ENCODE measurements at places on chromosomes 12 and 14.
A peak's percentile ranks its signal among the peaks of the same experiment; 100 is the strongest.

- no peak for DNase-seq
Measured at GRCh38 chr12:113987261-113988063, 21.3 kb upstream of the RBM19 start.

DNA sequence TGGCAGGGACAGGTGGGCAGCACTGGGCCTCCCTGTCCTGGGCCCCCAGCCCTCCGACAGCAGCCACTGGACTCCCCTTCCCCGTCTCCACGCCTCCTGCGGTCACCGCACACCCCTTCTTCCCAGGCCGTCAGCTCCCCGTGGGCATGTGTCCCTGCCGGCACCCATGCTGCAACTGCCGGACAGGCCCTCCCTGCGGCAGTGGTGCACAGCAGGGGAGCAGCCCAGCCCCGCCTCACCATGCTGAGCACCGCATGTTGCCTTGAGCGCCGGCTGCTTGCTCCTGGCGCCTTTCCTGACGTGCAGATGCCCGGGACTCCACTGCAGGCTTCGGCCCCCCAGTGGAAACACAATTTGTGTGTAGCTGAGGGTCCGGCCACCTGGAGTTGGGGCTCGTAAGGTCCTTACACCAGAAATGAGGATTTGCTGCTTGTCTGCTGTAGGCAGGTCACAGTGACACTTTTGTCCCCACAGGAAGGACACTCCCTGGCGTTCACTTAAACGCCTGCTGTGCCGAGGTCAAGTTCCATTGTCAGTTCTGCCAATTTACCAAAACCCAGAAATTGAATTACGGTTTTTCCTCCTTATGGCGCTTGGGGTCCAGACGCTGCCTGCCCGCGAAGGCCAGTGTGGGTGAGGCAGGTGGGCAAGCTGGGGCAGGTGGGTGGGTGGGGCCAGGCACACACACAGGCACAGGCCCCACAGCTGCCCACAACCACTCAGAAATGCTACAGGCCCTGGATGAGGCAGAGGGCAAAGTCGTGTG lies 28.2 kb upstream of the MMP17 start:
- DNase-seq = no peak

- no peak for DNase-seq
Measured at GRCh38 chr12:132202929-132203721, 58.9 kb downstream of the NOC4L start.

- no peak for DNase-seq
Measured at GRCh38 chr12:75909714-75910656, 121.6 kb downstream of the PHLDA1 start.

- no peak for DNase-seq
Measured at GRCh38 chr14:68441542-68441941, 351.3 kb downstream of the ZFP36L1 start.

DNA sequence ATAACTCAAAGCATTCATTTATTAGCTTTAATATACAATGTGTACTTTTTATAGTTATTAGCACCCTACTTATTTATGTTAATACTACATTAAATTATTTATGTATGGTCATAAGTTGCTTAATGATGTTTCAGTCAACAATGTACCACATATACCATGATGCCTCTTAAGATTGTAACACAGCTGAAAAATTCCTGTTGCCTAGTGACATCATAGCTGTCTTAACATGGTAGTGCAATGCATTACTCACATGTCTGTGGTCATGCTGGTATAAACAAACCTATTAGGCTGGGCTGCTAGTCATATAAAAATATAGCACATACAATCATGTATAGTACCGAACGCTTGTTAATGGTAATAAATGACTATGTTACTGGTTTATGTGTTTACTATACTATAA lies 120.4 kb downstream of the ANO6 start:
- no peak for DNase-seq

DNA sequence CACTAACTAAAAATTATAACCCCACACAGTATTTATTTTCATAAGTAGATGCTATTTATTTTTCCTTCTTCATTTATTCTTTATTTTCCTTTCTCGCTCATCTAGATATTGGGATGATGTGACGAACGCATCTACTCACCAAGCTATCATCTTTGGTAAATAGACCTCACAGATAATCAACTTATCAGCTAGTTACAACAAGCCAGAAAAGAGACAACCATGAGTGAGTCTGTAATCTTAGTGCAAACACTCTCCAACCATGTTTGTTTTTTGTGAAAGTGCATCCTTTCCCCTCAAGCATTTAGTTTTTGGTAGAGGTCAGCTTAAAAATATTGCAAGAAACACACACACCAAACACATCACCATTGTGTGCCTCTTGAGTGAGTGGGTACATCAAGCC lies 84.9 kb downstream of the SLC25A21 start:
- no peak for DNase-seq

- DNase-seq = no peak
Measured at GRCh38 chr12:71900091-71900490, 38.6 kb upstream of the TPH2 start.

DNA sequence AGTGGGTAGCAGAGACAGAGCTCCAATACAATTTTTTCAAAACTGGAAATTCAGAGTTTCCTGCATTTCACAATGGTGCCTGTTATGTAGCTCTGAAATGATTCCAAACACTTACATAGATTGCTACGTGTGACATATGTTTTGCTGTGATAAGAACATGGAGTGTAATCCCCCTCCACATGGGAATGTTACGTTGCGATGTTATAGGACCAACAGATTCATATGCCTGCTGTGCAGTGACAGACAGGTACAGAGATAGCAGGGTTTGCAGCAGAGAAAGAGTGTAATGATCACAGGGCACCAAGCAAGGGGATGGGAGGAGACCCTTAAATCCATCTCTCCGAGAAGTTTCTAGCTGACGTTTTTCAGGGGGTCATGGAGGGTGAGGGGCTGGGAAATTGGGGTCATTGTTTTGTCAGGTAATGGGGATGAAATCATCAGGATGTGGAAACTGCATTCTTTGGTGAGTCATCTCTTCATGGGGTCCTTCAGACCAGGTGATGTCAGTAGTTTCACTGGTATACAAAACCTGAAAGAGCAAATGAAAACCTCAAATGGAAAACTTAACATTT lies 76.6 kb upstream of the OSBPL8 start:
- DNase-seq = no peak

- DNase-seq = no peak
Measured at GRCh38 chr12:27796128-27796527, 16.1 kb upstream of the MANSC4 start.

DNA sequence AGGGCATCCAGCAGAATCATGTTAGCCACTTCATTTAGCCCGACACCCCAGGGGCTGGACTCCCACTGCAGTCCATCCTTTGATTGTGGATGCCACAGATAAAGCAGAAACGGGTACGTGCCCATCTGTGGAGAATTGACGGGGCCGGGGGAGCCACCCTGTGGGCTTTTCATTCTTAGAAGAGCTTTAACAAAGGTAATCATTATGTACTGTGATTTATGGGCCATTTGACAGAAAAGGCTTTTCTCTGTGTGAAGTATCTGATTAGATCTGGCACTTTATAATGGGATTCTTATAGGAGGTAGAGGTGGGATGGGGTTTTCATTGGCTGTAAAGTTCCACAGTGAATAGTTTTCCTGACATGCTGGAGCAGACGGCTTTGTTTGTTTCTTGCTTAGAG lies 40.4 kb downstream of the AACS start:
- no peak for DNase-seq

- DNase-seq = no peak
Measured at GRCh38 chr14:43043850-43044249, 1437.2 kb downstream of the LRFN5 start.

- no peak for DNase-seq
Measured at GRCh38 chr12:130572553-130572952, 143.5 kb downstream of the RIMBP2 start.

GRCh38 chr12:125473501-125473900 lies 408.3 kb downstream of the AACS start:
- DNase-seq = no peak

DNA sequence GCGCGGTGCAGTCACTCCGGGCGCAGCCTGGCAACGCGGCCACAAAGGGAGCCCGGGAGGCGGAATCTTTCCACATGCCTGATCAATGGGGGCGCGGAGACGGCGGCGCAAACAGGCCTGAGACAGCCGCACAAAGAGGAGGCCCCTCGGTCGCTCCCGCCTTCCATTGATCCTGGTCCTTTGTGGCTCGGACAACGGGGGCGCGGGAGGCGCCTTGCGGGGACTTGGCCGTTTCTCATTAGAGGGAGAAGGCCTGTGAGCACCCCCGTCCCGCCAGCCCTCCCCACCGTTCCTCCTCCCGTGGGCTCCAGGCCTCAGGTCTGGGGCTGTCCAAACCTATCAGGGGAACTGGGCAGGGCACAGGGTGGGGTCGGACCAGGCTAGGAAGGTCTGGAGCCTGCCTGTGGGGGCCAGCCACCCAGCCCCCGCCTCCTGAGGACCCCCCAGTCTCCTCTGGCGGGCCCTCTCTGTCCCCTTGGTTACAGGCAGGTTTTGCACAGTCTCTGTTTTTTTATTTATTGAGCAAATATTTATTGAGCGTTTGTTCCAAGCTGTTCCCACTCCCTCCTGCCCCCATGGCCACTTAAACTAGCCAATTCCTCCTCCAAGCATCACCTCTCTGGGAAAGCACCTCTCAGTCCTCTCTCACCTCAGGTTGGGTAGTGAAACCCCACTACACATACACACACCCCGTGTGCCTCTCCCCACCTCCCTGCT lies 29.0 kb upstream of the MSI1 start:
- DNase-seq = no peak

- DNase-seq = no peak
Measured at GRCh38 chr12:27009881-27010301, 4.3 kb downstream of the TM7SF3 start.

- DNase-seq = peak; percentile 28
Measured at GRCh38 chr14:54722791-54723432, 156.0 kb downstream of the SAMD4A start.

- no peak for DNase-seq
Measured at GRCh38 chr14:26363689-26364088, 234.1 kb downstream of the NOVA1 start.

DNA sequence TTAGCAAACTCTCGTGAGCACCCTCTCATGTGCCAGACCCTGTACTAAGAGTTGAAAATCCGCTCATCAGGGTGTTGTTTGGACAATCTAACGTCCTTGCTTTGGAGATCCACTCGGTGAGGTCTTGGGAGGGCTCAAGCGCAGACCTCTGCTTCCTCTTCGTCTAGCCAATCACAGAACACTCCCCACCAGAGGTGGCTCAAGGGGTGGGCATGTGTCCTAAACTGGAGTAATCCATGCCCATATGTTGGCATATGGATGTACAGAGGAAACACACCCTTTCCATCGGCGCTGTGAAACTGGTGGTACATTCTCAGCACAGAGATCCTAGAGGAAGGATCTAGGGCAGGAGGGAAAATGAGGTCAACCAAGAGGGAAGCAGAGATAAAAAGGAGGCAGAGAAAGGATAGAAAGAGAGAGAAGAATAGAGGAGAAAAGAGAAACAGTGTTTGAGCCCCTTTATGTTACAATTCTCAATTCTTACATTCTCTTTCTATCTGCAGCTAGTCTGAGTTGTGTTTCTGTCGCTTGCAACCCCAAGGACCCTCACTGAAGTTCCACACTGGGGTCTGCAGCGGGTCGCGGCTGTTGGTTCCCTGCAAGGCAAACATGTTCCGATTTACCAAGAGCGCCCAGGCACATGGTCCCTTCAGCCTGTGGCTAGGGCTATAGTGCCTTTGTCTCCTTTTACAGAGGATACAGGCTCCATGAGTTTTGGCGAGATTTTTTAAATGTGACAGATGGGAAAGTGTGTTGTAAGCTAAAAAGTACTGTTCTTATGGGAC lies 40.5 kb downstream of the DLK1 start:
- no peak for DNase-seq

DNA sequence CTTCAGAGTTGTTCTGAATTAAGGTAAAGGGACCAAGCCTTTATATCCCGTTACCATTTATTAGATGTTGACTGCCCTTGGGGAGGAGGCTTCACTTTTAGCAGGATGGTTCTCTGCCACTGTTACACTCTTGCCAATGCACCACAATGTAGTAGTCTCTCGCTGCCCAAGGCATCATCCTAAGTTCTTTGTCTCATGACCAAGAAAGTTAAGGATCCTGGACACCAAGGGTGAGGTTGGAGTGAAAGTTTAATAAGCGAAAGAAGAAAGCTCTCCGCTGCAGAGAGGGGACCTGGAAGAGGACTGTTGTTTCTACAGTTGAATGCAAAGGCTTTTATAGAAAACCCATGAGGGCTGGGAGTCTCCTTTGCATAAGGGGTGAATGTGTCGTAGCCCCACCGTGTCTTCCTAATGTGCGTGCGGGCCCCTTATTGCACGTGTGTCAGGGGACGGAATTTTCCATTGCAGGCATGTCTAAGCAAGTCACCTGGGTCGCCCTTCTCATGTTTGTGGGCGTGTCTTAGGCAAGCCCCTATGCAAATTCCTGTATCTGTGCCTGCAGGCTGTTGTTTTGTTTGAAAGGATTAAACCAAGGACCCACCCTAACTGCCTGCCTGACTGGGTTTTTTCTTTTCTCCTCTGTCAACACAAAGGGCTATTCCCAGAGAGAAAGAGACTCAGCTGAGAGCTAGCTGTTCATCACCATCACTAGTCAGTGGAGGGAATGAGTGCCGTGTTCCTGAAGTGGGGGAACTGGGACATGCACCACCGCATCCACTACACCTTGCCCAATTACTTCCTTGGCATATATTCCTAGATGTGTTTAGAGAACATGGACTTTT lies 17.6 kb upstream of the RNASE1 start:
- DNase-seq = no peak

DNA sequence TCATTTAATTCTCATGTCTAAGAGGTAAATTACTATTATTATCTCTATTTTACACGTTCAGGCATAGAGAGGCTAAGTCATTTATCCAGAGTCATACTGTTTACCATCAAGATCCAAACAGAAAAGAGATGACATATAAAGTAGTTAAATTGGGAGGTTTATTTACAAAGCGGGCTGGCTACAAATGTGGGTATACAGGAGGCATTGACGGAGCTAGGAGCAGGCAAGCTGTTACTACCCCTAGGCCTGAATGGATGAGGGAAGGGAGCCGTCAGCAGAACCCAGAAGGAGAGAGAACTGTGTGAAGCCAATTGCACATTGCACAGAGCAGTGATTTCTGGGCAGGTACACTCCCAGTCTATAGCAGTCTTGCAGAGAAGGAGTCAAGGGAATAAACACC lies 39.8 kb downstream of the DACT1 start:
- DNase-seq = no peak

- DNase-seq = no peak
Measured at GRCh38 chr12:112714166-112714710, 77.3 kb upstream of the RPH3A start.

DNA sequence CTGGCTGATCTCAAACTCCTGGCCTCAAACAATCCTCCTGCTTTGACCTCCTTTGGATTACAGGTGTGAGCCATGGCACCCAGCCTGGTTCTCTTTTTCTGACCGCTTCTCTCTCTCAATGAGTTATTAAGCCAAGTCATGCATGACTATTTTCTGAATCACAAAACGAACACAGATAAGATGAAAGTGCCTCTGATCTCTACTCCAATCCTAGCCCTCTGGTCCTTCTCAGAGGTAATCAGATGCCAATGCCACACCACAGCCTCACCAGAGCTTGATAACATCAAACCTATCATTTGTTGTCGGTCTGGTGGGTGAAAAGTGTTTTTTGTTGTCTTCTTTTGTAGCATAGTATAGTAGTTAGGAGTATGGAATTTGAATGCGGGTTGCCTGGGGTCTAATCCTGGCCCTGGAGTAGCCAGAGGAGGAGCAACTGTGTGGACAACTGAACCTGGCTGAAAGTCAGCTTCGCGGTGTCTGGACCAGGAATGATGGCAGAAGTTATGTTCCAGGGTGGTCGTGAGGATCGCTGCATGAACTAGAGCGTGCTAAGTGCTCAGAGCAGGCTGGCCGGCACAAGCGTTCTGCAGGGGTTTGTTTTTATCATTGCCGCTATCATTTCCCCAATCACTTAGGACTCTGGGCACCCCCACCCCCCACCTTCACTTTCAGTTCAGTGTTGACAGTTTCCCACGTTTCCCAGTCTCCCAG lies 77.9 kb downstream of the SPRING1 start:
- no peak for DNase-seq
